ENCODE measurements at places on chromosomes 7 and 10.
A peak's percentile ranks its signal among the peaks of the same experiment; 100 is the strongest.

DNA sequence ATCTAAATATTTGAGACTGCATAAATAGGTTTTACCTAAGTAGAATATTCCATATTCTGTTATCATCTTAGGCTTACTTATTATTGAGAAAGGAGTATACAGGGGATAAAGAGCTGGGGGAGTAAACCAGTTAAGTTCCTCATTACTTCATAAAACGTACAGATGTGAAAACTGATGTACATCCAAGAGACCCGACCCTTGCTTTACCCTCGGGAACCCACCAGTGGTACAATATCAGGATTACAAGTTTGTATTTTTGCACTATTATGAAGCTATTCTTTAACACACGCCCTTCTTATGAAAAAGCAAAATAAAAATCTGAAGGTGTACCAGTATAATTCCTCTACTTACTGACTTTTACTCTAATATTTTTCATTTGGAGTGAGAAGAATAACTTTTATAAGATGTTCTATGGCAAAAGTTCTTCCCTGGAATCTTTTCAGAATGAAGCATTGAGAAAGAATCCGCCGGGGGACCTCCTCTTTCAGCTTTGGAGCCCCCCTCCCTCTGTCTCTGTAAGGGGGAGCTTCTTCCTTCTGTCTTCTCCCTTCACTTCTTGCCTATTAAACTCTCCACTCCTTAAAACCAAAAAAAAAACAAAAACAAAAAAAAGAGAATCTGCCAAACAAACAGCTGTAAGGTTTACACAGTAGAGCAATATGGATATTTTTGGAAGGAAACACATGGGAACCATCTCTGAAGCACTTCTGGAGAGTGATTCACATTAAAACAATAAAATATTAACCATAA is 550.0 kb downstream of the TNS3 start:
- DNase-seq = no peak

DNA sequence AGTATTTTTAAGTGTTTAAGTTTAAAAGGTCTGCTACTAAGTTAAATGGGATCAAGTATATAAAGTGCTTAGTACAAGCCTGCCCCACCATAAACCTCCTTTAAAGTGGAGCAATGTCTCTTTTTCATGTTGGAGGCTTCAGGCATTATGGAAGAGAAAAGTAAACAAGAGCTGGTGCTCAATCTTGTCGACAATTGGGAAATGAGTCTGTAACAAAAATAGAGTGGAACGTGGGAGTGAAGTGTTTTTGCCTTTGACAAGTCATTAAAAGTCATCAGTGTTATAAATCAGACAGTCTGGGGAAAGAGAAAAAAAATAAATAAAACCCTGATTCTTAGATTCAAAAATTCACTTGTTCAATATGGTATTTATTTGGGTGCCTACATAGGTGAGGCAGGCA is 44.7 kb downstream of the DNAJC12 start:
- DNase-seq = no peak

GRCh38 chr10:75959912-75960311 is 528.5 kb downstream of the LRMDA start:
- DNase-seq = no peak

- DNase-seq = no peak
These were observed 558.9 kb downstream of the DNAJB6 start for GRCh38 chr7:157895520-157896375.

GRCh38 chr10:89535171-89536012 is at the start of gene SLC16A12:
TSS of gene SLC16A12 (minus strand) at chr10:89535594. CDS start at chr10:89462578, 73,016 bp downstream.
- peak; percentile 11 for DNase-seq

- DNase-seq = peak; percentile 29
These were observed 47.7 kb upstream of the TRIM8 start for GRCh38 chr10:102596506-102596971.

GRCh38 chr7:107700570-107700969 is 39.9 kb downstream of the SLC26A4 start:
- no peak for DNase-seq

DNA sequence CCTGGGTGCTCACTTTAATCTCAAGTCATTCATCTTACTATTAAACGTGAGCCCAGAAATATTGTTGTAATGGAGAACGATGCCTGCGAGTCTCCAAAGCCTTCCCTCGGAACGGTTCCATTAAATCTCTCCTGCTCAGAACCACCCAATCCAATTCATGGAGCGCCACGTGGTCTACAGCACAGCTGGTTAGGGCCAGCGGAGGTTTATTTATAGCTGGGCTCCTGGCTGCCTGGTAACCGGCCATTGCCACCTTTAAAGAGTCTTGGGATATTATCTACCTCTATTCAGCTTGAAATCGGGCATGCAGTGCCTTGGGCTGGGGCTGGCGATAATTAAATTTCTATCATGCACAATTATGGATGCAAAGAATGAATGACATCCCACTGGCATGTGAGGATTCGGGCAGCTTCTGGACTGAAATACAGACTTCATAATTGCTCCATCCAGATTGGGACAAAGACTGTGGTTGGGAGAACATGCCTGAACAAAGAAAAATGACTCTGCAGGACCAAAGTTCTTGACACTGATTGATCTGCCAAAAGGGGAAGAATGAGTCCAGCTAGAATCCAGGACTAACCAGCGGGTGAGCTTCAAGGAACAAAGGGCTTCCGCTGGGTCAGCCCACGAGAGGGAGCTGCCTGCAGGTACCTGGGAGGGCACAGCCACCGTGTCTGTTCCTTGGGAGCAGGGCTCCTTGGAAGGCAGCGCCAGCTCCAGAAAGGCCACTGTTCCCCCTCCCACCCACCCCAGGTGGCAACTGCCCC is 7.3 kb downstream of the FAM20C start:
- DNase-seq = no peak

DNA sequence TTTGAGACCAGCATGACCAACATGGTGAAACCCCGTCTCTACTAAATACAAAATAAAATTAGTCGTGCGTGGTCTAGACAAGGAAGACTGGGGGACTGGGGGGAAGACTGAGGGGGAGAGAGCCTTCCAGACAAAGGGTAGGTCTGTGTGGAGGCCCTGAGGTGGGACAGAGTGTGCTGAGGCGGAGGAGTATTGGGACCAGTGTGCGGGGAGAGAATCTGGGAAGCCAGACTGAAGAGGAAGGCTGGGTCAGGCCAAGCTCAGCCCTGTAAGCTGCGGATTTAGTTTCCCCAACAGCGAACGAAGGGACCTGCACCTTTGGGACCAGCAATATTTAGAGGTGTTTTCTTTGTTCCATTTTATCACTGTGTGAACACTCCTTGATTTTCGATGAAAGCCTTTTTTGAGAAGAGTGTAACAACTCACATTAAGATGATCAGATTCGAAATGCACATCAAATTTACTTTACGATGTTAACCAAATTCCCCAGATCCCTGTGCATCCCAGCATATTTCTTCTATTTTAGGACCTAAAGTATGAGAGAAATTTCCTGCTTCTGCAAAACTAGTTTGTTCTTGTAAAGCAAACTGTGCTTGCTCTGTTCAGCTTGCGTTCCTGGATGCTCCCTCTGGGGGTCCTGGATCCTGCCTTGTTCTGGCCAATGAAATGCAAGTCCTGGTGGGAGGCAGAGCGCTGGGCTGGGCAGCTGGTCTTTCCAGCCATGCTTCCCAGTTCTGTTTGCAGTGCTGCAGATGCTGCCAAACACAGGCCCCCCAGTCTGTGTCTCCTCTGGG is 39.4 kb downstream of the PLAU start:
- DNase-seq = no peak

GRCh38 chr7:65731562-65732035 is 141.3 kb upstream of the VKORC1L1 start:
- no peak for DNase-seq

DNA sequence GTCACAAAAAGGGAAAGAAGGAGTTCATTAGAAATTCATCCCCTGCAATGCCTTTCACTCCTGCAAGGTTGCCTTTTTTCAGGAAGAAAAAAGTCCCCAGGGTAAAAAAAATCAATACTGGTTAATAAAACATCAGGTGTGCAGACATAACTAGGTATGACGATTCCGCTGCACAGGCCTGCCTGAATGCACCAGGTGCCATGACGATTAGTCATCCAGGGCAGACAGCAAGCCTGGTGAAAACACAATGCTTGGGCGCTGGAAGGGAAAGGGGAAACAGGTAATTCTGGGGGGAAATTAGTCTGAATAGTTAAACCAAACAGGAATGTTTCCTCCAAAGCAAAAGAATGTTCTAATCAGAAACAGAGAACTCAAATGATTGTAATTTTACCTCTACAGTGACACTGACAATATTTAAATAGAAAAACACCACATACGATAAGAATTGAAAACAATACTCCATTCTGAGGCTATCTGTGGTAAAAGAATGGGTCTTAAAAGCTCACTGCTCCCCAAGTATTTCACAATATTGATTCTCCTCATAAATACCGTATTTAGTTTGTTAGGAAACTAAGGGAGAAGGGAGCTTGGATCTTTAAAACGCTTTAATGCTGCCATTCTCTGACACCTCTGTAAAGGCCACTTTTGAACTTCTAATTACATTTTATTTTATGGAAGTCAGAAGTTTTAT is 45.2 kb downstream of the VPS41 start:
- no peak for DNase-seq

DNA sequence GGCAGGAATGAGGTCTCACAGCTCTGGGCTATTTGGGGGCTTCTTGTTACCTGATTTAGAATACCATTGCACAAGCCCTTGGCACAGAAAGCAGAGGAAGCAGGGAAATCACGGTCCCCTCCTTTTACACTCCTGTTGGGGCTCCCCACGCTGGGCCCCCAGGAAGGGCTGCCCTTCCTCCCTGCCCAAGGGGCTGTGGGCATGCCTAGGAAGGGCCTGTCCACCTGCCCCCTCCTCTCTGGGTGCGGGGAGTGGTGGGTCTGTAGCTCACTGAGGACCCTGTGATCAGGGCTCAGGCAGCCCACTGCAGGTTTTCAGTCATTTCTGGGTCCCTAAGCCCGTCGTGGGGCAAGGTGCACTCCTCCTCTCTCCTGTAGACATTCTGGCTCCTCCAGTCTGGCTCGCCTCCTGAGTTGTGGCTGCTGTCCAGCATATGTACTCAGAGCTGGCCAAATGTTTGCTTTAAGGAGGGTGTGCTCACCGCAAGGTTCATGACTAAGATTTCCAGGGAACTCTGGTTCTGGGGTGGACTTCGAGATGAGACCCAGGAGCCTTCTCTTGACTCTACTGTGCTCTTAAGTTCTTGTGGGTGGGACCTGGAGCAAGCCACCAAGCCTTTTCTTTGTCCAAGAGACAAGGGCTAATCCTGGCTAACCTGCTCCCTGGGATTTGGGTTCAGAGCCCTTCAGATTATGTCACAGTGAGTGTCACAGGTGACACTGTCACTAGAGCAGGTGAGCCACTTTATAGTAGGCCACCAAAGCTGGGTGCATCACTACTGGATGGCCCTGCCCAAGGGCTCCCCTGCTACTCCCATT is 56.0 kb downstream of the TACR2 start:
- no peak for DNase-seq

GRCh38 chr7:158957510-158957906 is 101.2 kb downstream of the DYNC2I1 start:
- no peak for DNase-seq

DNA sequence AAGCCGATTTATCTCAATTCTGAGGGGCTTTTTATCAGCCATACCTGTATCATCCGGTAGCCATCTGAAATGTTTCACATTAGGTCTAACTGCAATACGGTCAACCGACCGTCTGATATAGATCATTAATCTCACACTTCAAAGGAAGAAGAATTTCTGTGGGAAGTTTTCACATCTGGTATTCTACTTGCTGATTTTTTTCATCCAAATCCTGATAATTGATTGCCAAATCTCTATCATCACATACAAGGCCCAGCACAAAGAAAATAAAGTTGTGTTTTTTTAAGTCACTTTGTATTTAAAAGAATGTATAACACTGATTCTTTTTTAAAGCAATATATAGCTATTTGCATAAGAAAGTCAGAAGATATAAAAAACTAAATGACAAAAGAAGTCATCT is 132.3 kb downstream of the DKK1 start:
- DNase-seq = no peak
